Fibroblast of gingiva (primary cell): ENCODE measurements at places on chromosomes 5 and 9.

DNA sequence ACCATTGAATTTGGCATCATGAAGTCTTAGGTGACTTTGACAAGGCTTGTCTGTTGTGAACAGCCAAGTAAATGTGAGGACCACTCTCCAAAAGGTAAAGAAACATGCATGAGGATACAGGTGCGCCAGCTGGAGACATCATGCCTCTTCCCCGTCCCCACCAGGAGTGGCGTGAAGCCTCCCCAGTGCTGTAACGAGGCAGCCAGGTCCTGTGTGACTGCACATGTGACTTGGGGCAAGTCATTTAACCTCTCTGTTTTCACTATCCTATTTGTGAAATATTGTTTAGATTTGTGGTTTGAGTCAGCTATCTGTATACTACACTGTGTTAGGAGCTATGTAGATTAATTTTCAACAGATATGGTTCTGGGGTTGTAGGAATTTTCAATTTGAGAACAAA is 65.0 kb downstream of the DOCK8 start:
- DNase-seq: no peak

GRCh38 chr9:3391414-3391813 is 134.4 kb downstream of the RFX3 start:
- no peak for DNase-seq

GRCh38 chr9:35415402-35416097 is 74.4 kb upstream of the RUSC2 start:
- DNase-seq: no peak

GRCh38 chr5:131186561-131187256 is 16.0 kb downstream of the LYRM7 start:
- DNase-seq: no peak

GRCh38 chr5:160545832-160546231 is 124.2 kb downstream of the PTTG1 start:
- no peak for DNase-seq

DNA sequence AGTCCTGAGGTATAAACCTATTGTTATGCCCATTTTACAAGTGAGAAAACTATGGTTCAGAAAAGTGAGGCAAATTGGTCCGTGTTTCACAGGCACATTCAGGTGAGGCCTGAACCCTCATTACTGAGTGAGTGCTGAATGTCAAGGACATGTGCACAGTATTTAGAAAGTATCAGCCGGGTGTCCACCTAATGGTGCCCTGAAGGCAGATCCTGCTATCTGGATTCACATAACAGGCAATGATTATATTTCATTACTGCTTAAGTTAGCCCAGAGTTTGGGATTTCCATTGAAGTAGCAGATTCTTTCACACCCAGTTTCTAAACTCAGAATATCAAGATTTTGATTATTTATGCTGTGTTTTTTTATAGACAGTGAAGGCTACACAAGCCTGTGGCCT is 142.7 kb downstream of the LHFPL2 start:
- no peak for DNase-seq

GRCh38 chr5:77620405-77620804 is 18.1 kb downstream of the OTP start:
- no peak for DNase-seq

GRCh38 chr5:141674747-141675146 is 7.3 kb downstream of the ARAP3 start:
- DNase-seq: no peak

GRCh38 chr5:10896016-10896415 is 135.0 kb upstream of the DAP start:
- no peak for DNase-seq

DNA sequence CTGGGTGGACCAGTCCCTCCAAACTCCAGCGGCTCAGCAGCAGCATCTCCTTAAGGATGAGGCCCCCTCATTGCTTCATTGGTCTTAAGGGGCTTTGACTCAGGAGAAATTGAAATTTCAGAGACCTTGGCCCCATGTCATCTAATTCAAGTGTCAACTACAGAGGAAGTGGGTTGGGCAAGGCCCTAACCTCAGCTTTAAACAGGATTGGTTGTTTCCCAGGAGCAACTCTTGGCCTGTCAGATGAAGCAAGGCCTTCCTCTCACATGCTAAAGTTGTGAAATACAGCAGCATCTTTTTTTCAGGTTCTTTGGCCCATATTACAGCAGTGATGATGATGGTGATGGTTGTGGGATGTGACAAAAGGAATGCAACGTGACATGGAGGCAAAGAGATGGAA is 348.3 kb downstream of the ICE1 start:
- DNase-seq: no peak

DNA sequence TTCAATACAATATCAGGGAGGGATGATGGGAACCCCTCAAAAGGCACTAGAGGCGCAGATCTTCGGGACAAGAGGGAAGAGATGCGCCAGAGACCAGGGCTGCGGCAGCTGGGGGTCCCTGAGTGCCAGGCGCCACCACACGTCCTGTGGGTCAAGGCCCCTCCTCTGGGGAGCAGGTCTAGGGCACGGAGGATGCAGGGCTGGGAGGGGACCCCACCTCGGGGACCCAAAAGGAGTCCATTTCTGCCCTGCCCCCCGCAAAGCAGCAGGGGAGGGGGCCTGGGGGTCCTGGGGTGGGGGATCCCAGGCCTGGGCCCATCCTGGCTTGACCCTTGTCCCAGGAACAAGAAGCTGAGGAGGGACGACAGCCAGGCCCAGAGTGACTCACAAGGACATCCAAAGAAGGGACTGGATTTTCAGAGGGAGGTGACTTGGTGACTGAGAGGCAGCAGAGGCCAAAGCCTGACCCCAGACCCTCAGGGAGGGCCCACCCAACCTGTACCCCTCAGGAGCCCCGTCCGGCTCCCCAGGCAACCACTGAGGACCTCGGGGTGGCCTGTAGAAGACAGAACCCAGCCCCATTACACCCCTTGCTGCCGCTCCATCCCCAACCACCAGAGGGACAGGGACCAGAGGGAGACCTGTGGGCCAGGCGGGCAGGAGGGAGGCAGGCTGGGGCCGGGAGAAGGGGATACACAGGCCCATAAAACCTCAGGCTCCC is 54.2 kb downstream of the LRSAM1 start:
- no peak for DNase-seq

DNA sequence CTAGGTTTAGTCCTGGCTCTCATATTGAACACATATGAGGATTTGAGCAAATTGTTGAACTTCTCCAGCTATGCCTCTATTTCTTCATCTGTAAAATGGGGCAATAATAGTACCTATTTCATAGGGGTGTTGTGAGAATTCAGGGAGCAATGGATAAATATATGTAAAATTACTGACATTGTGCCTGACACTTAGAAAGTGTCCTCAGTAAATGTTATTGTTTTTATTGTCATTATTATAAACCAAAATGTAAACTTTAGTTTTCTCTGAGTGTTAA is 101.7 kb downstream of the ANGPTL2 start:
- DNase-seq: no peak

GRCh38 chr5:112844489-112844888 is 16.6 kb upstream of the SRP19 start:
- DNase-seq: no peak

DNA sequence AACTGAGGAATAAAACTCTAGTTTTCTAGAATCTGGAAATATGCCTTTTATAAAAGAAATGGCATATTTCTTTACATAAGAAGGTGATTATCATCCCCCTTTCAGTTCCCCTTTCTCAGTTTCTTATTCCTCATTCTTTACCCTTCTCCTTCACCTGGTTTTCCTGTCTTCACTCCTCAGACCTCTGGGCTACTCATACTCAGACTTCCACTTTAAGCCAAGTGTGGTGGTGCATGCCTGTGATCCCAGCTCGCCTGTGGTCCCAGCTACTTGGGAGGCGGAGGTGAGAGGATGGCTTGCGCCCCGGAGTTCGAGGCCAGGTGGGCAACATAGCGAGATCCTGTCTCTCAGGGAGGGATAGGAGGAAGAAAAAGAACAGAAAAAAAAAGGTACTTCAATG is 57.2 kb downstream of the RANBP6 start:
- DNase-seq: no peak

- peak; percentile 75 for DNase-seq
Observed at GRCh38 chr5:132456296-132456986, 34.1 kb downstream of the IRF1 start.
